ENCODE measurements at places on chromosomes 11 and 22.

- no peak for DNase-seq
Measured at GRCh38 chr22:28989484-28989883, 72.1 kb downstream of the C22orf31 start.

GRCh38 chr11:15650105-15650938, 535.6 kb downstream of the INSC start:
- DNase-seq: peak; percentile 60

DNA sequence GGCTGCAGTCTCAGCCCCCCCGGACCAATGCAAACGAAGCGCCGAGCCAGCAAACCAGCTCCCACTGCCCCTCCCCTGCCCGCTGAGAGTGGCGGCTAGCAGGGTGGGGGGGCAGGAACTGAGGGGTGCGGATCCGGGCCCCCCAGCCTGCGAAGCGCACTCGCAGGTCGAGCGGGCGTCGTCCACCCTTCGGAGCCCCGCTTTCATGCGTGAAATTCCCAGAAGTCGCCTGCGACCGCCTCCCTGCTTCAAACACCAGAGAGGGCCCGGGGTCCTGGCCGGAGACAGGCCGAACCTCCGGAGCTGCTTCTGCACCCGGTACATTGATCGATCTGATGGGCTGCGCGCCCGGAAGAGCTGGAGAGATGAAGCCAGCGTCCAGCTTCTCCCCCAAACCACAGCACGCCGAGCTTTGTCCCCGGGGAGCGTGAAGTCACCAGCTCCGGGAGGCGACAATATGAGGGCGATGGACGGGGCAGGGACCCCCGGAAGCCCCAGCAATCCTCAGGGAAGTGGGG, 646 bp upstream of the PATZ1 start:
- DNase-seq: peak; percentile 10

- no peak for DNase-seq
Measured at GRCh38 chr22:47298017-47298785, 535.8 kb downstream of the TBC1D22A start.

GRCh38 chr22:42601879-42602465, 12.7 kb downstream of the POLDIP3 start:
- no peak for DNase-seq

DNA sequence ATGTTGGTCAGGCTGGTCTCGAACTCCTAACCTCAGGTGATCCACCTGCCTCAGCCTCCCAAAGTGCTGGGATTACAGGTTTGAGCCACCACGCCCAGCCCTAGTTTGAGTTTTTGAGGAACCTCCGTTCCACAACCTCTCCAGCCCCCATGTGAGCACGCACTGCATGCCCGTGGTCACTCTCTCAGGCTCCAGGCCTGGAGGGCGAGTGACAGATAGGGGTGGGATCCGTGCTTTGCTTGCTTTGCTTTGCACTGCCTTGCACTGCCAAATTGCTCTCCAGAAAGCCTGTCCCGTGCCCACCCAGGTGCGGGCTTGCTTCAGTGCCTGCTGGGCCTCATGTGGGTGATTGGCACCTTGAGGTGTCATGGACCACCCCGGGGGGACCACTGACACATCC, 29.9 kb downstream of the FGF4 start:
- DNase-seq: no peak

DNA sequence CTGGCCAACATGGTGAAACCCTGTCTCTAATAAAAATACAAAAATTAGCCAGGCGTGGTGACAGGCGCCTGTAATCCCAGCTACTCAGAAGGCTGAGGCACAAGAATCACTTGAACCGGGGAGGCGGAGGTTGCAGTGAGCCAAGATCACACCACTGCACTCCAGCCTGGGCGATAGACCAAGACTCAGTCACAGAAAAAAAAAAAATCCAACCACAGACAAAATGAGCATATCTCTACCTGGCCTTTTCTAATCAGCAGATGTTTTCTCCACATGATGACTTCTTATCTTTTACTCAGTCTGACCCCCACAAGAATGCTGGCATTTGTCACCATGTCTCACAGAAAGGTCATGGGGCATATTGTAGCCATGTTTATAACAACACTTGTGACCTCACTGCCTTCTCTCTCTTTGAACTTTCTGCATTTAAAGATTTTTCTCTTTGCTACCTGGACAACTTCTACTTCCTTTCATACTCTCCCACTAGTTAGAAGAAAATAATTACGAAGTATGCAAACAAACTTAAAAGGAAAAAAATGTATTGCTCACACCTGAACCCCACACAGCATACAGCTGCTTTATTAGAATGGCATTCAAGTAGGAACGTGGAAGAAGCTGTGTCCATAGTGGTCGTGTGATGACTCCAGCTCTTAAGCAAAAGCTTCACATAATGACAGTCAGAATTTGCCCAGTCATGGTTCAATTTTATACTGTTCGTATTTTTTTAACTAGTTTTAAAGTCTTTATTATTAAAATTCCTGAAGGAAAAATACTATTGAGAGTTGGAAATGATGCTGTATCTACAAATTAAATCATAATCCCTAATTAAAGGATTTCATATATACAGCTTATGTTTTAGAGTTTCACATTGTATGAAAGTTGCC, 65.4 kb downstream of the ZC3H12C start:
- DNase-seq: peak; percentile 86

GRCh38 chr22:33114565-33114964, 56.4 kb upstream of the SYN3 start:
- DNase-seq: no peak

DNA sequence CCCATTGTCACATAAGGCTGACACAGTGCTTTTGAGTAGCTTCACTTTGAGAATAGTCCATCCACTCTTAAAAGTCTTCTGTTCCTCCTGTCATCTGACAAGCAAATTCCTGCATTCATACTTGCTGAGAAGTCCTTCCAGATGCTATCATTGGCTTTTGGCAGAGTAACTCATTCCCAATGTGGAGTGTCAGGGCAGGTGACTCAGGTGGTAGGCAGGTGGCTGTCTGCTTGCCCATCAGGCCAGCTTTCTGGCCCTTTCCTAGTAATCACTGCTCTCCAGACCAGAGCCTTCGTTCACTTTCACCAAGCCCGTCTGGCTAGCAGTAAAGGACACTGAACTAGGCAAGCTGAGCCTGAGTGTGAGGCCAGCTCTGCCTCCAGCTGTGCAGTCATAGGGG, 162.5 kb upstream of the CCDC90B start:
- DNase-seq: no peak

DNA sequence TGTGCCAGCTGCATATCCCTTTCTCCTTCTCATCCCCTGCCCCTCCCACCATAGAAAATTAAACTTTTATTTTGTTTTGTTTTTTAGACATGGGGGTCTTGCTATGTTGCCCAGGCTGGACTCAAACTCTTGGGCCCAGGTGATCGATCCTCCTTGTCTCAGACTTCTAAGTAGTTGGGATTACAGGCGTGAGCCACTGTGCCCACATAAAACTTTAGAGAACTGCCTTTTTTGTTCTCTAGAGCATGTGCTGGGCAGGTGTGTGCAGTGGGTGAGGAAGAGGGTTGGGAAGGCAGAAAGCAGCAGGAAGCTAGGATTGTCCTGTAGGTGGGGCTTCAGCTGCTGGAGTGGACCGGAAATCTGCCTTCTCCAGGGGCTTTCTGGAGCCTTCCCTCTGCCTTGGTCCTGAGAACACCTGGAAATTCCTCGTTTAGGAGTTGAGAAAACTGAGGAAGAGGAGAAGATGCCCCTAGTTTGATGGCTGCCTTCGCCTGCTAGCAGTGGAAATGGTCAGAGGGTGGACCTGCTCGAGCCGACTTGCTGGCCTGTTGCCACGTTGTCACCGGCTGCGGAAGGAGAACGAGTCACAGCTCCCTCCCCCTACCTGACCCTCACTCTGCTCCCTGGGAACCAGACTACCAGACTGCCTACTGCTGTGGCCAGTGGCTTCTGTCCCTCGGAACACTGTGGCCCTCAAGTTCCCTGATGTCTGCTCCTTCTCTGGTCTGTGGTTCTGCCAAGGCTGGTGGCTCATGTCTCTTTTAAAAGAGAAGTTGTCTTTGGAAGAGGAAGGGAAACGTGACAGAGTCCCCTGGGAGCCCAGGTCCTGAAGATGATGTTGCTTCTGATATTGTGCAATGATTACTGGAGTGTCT, 4.0 kb downstream of the ST14 start:
- peak; percentile 15 for DNase-seq

GRCh38 chr11:33825854-33826560, 51.7 kb upstream of the FBXO3 start:
- DNase-seq: no peak

GRCh38 chr11:117979481-117980211, 6.5 kb upstream of the IL10RA start:
- DNase-seq: no peak

DNA sequence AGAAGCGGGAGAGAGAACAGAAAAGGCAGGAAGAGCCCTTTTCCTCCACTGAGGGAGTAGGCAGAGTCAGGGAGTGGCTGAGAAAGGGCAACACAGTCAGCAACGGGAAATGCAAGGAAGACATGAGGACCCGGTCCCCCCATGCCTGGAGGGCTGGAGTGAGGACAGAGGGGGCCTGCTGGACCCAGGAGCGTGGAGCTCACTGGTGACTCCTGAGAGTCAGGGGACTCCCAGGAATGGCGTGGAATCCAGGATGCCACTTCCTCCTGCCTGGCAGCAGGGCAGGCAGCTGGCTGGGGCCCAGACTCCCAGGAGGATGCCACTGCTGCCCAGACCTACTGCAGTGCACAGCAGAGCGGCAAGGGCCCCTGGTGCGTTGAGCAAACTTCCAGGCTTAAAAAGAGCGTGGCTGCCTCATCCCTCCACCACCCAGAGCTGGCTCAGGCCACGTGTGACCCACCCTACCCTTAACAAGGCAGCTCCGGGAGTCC, 11.3 kb downstream of the C11orf21 start:
- no peak for DNase-seq

DNA sequence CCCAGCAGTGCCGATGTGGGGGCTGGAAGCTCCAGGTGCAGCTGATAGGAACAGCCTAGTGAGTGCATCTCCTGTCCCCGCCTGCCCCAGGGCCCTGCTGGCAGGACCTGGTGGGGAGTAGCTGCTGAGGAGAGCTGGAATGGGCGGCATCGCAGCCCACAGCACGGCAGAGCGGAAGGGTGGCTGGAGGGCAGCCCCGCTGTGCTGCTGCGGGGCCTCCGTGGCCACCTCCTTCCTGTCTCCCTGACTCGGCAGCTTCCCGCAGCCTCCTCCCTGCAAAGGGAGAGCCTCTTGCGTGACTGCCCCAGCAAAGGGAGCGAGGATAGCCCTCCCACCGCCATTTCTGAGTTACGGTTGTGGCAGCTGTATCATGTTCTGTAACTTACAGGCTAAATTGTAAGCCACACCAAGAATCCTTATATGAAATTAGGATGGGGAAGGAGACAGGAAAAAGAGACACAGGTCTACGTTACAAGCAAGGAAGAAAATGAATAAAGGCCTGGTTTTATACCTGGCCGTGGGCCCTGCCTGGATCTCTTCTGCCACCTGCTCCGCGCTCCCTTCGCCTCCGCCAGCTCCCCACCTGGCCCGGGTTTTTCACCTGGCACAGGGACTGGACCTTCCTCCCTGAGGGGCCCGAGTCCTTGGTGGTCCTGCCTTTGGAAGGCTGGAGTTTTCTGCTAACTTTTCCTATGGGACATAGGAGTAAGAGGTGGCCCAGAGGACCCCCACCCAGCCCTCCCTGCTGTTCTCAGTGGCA, 10.0 kb downstream of the TPCN2 start:
- no peak for DNase-seq

DNA sequence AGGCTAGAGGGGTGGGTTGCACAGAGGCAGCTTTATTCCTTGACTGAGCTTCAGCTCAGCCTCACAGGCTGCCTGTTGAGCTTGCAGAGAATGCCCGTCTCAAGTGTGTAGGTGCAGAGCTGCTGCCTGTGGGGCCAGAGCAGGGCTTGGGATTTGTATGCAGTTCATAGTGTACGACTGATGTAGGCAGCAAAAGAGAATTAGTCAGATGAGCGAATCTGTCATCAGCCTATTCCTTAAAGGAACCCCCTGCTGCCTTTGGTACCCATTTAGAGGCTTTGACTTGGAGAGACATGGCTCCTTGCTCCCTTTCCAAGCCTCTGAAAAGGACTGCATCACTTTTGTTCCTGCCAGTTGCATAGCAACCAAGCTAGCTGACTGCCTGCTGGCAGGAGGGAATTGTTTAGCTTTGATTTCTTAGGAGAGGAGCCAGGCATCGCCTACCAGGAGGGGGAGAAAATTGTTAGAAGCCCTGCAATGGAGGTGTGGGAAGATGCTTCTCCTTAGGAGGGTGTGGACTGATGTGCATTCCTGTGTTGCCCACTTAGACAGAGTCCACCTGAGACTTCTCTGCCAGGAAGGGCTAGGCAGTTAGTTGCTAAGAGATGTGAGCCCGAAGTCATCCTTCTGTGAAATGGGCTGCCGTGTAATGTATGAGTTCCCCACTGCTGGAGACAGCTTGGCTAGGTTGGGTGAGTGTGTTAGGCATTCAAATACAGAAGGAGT, 10.9 kb downstream of the ACO2 start:
- peak; percentile 6 for DNase-seq

DNA sequence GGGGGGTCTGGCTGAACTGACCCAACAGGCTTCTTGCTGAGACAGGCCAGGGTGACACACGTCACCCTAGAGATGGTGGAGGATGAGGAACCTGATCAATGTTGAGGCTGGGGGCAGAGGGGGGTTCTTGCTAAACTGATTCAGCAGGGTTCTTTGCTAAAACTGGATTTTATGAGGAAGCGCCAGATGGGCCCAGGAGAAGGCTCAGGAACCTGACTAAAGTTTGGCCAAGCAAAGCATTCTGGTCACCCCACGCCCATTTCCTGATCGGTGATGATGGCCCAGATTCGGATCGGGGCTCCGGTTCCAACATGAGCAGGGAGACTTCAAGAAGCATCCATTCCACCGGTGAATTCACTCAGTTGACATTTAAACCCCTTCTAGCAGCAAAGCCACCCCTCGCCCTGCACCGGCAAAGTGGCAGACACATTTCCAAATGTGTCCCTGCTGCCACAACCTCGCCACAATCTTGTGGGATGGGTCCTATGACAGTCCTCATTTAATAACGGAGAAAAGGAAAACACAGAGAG, 34.2 kb upstream of the SLC22A12 start:
- DNase-seq: no peak

DNA sequence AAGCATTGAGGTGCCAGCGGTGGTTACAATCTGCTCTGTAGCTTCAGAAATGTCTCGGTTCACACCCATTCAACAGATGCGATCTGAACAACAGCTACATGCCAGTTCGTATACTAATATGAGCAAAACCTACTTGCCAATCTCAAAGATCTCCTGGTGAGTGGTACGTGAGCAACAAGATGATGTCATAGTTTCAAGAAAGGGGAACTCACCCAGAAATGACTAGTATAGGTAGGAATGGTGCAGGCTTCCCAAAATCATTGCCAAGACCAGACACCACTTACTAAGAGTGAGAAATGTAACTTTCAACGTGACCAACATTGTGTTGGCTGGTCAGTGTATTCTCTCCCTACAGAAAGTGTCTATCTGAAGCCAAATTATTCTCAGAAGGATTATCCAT, 31.1 kb downstream of the OR6Q1 start:
- DNase-seq: peak; percentile 96

DNA sequence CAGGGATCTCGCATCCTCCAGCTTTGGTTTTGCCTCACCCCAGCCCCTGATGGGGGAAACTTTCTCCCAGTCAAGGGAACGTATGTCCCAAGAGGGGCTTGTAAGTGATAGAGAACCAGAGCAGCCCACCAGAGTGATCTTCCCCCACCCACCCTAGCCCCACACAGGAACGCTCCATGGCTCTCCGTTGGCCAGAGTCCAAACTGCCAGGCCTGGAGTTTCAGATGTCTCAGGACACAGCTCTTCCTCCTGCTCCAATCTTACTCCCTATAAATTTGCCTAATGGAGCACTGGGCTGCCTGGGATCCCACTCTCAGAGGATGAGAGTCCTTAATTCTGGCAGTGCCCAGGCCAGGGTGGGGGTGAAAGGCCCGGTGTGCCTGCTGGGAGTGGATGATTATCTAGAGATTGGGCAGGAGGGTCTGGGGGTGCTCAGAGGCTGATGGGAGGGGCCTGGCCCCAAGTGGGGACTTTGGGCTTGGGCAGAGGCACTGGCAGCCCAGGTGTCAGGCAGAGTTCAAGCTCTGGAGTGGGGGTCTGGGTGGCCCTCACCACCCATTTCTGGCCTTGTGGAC, 79.9 kb downstream of the WNT7B start:
- no peak for DNase-seq

All from RCC 7860 (cell line).